A549 treated with dexamethasone at 1 μM for 4 hours (cell line): ENCODE measurements at places on chromosomes 4 and X. TPM values are rescaled to one million over a fixed set of nuclear protein-coding genes. Genes with fewer than 3 reads are reported as not detected.

The FAM47A gene
- total RNA-seq: not detected in 5 replicates

The NEIL3 gene
- 6.8 to 9.2 TPM (median 8.9 TPM) in 5 replicates for total RNA-seq

The LDB2 gene
- not detected in 5 replicates for total RNA-seq

The ASB11 gene
- not detected in 5 replicates for total RNA-seq

The BEND2 gene
- not detected in 5 replicates for total RNA-seq
